ENCODE measurements at places on chromosomes 6 and 20.

- no peak for DNase-seq
Observed at GRCh38 chr6:112049026-112049799, 4.7 kb upstream of the CCN6 start.

DNA sequence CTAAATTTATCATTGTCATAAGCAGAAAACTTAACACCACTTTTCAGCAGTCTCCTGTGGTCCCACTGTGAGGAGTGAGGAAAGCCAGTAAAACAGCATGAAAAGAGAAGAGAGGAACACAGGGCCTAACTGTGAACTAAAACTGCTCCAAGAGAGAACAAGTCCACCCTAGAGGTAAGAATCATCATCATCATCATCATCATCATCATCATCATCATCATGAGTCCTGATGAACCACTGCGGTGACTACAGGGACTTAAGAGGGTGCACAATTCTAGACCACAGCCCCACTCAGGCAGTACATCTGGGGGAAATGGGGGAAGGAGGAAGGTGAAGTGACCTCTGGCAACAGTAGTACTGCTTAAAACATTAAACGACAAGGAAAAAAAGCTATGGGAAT, 13.6 kb downstream of the ZNF337 start:
- no peak for DNase-seq

DNA sequence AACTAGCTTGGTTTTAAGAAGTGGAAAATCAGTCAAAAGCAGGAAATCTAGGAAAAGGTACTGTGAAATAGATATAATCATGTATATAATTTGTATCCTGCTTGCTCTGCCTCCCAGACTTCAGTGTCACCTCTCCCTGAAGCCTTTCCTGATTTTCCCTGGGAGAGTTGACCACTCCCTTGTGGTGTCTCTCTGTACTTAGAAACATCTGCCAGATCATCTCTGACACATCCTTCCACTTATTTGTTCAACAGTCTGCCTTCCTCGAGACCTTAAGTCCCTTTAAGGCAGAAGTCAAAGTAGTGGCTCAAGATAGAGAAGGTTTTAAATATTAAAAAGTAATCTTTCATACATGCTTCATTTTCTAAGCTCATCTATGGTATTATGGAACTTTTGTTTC, 236.5 kb downstream of the CDKAL1 start:
- DNase-seq: no peak

GRCh38 chr20:54642864-54643667, 167.7 kb downstream of the DOK5 start:
- no peak for DNase-seq
